ENCODE measurements at places on chromosomes 7 and 10. TPM values are rescaled to one million over a fixed set of nuclear protein-coding genes. Genes with fewer than 3 reads are reported as not detected.

- DNase-seq: no peak
These were observed 81.1 kb downstream of the CTTNBP2 start for GRCh38 chr7:117791877-117792780.

- no peak for DNase-seq
These were observed 760.0 kb downstream of the PHTF2 start for GRCh38 chr7:78558566-78558965.

DNA sequence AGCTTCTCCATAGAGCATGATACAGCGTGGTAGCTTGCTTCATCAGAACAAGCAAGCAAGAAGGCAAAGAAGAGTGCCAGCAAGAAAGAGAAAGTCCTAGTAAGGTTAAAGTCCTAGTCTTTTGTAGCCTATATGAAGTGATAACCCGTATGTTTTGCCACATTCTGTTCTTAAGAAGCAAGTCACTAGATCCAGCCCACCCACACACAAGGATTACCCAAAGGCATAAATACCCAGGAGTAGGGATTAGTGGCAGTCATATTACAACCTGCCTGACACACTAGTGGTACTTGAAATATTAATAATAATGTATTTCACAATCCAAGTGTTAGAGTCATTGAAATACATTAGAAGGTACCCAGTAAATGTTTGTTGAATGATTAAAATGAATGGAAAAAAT is 285.5 kb downstream of the HPSE2 start:
- DNase-seq: no peak

The PTPN20 gene
- total RNA-seq: not detected

The ELN gene
- total RNA-seq: 8,224 TPM

The ADCYAP1R1 gene
- total RNA-seq: not detected

The POLR2J2 gene
- total RNA-seq: 5.1 TPM

All from chondrocyte (in vitro differentiated cells).